Right renal cortex interstitium (tissue), 3 donors: ENCODE measurements at places on chromosomes 5 and 9. TPM values are rescaled to one million over a fixed set of nuclear protein-coding genes. Genes with fewer than 3 reads are reported as not detected.

The C5orf52 gene
- not detected for polyA plus RNA-seq

The ANKRD18A gene
- 3.4 TPM for polyA plus RNA-seq

The KCNMB1 gene
- 1.3 TPM for polyA plus RNA-seq

The F2RL2 gene
- 0.35 TPM for polyA plus RNA-seq

The C6 gene
- 3.8 TPM for polyA plus RNA-seq

The FBP2 gene
- polyA plus RNA-seq = 0.21 TPM

The CCDC180 gene
- 11.2 TPM for polyA plus RNA-seq

The IFNA21 gene
- not detected for polyA plus RNA-seq

The PCDHGB6 gene
- 6.6 TPM for polyA plus RNA-seq

The C1QTNF2 gene
- 0.90 TPM for polyA plus RNA-seq

The ACSL6 gene
- 2.2 TPM for polyA plus RNA-seq

The C9orf152 gene
- polyA plus RNA-seq = 0.42 TPM

The NR6A1 gene
- 0.57 TPM for polyA plus RNA-seq

The RNF183 gene
- 5.2 TPM for polyA plus RNA-seq

The ZNF618 gene
- polyA plus RNA-seq = 41.7 TPM

The SLC46A2 gene
- polyA plus RNA-seq = 0.12 TPM

The SCGB3A2 gene
- polyA plus RNA-seq = not detected

The PDZD2 gene
- 20.2 TPM for polyA plus RNA-seq

The GRIN3A gene
- 3.2 TPM for polyA plus RNA-seq

DNA sequence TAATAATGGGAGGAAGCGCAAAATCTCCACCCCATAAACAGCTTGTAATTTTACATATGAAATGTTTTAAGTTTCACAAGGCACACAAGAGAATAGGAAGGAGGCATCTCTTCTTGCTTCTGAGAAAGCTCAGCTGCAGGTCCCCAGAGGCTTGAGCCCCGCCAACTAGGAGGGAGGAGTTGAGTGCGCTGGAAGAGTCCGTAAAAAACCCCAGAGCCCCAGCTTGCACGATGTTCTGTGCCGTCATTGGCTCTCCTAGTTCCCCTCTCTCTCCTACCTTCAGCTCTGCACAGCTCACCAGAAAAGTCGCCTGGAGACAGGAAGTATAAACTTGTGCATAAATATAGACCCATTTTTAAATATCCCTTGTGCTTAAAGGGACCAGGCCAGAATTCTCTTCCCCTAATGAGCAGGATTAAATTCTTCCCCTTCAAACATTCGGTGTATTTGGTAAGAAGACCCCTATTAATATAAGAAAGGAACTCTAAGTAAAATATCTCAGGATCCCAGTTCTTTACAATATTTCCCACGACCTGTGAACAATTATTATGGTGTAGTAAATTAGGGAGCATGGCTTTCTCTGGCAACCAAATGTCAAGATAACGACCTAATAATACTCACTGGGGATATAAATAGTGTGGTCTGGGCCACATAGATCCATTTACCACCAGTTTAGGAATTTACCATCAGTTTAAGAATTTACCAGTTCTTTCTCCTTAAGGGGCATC, 13.7 kb downstream of the GLRX start:
- DNase-seq = no peak

GRCh38 chr9:14306672-14307660, 7.0 kb downstream of the NFIB start:
- no peak for DNase-seq

GRCh38 chr9:137552022-137552768, 516 bp downstream of the MRPL41 start:
- no peak for DNase-seq

GRCh38 chr9:95556521-95556920, 39.8 kb upstream of the PTCH1 start:
- DNase-seq = no peak

DNA sequence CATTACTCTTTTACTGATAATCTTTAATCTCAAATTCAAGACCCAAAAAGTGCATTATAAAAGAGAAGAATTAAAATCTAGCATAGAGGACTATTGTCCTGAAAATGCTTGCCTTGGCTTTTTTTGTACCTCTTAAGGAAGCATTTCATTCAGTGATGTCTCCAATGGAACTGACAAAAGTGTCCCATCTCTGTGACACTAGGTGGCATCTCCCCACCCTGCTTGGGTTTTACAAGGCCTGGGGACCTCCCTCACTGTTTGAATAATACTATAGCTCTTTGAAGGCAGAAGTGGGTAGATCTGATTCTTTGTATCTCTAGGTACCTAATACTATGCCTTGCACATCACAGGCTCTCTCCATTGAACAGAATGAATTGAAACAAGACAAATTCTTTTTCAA, 180.6 kb downstream of the EPB41L4A start:
- no peak for DNase-seq

GRCh38 chr5:167939686-167940085, 351.8 kb upstream of the WWC1 start:
- DNase-seq = no peak

DNA sequence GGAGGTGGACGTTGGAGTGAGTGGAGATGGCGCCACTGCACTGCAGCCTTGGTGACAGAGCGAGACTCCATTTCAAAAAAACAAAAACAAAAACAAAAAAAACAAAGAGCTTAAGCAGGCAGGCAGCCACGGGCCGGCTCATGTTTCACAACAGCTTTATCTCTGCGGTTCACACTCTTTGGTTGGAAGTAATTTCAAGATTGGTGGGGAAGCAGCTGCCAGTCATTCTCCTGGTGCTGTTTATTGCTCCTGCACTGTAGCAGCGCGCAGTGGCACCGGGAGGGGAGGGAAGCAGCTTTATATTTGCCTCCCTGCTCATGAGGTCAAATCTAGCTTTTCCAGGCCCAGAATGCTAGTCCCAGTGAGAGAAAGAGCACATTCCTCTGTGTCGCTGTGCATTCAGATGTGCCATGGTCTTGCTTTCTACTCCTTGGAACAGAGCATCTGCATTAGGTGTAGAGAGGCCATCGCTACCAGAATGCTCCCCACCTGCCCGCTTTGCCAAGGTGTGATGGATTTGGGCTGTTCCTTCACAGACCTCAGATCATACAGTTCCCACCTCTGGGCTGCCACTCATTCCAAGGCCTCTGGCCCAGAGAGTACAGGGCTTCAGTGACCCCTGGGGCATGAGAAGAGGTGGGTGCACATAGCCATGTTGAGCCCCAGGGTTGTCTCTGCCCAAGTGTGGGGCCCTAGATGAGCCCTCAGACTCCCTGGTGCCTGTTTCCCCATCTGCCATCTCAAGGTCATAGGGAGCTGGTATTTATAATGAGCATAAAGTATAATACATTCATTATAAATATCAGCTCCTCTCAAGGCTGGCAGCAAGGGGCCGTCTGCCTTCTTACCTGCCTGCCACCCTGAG, 270.4 kb downstream of the MED10 start:
- no peak for DNase-seq

GRCh38 chr9:99414321-99414720, 192.2 kb downstream of the SEC61B start:
- no peak for DNase-seq

- DNase-seq = no peak
Observed at GRCh38 chr5:91026466-91026865, 356.7 kb downstream of the ARRDC3 start.

- DNase-seq = no peak
Observed at GRCh38 chr5:3269395-3270169, 326.1 kb upstream of the IRX1 start.

DNA sequence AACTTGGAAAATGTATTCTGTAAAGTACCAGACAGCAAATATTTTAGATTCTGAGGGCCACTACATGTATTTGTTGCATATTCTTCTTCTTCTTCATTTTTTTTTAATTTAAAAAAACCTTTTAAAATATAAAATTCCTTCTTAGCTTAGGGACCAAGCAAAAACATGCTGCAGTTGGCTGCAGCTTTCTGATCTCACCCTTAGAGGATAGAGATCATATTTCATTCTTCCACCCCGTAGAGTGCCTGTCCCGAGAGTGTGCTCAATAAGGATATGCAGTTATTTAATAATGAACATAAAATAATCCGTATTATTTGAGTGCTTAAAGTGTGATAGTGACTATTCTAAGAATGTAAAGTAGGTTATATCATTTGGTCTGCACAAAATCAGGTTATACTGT, 204.2 kb upstream of the CD180 start:
- no peak for DNase-seq

DNA sequence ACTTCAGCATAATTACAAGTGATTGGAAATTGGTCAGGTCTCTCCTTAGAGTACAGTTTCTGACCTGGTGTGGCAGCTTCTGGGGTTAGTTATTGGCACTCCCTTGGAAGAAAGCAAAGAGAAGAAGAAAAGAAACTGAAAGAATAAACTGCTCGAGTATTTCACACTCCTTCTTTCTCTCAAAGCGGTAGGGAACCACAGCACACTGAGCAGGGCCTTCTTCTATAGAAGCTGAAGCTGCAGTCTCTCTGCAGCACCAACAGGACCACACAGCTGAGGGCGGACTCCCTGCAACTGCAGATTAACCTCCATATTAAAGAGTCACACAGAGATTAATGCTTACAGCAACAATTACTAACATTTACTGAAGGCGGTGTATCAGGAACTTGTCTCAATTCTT, 152.0 kb downstream of the TRPM6 start:
- DNase-seq = no peak

DNA sequence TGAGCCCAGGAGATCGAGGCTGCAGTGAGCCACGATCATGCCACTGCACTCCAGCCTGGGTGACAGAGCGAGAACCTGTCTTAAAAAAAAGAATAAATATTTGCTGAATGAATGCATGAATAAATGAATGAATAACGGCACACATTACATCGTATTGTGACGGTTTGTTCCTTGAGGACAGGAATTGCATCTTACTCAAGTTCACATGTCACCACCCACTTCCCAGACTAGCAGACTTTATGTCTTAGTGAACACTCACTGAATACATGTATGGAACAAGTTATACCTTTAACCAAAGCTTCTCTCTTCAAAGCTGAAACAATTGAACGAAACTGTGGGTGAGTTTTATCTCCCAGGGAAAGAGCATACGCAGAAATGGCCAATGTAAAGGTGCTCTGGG, 53.2 kb upstream of the TRAF1 start:
- no peak for DNase-seq

DNA sequence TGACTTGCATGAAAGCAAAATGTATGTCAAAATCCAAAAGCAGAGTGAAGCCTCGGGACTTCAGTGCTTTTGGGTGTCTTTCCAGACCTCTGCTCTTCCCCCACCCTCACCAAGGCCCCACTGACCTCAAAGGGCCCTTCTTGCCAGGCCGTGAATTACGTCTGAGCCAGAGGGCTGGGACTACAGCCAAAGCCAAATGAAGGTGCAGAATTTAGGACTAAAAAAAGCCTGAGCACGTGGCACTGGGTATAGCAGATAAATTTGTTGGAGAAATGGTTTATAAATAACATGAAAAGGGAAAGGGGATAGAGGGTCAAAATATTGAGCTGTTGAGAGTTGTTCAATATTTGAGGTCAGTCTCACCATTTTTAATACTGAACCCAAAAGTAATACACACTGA, 163.4 kb downstream of the GHR start:
- no peak for DNase-seq
